ENCODE measurements at places on chromosomes 6 and 20. TPM values are rescaled to one million over a fixed set of nuclear protein-coding genes. Genes with fewer than 3 reads are reported as not detected.

DNA sequence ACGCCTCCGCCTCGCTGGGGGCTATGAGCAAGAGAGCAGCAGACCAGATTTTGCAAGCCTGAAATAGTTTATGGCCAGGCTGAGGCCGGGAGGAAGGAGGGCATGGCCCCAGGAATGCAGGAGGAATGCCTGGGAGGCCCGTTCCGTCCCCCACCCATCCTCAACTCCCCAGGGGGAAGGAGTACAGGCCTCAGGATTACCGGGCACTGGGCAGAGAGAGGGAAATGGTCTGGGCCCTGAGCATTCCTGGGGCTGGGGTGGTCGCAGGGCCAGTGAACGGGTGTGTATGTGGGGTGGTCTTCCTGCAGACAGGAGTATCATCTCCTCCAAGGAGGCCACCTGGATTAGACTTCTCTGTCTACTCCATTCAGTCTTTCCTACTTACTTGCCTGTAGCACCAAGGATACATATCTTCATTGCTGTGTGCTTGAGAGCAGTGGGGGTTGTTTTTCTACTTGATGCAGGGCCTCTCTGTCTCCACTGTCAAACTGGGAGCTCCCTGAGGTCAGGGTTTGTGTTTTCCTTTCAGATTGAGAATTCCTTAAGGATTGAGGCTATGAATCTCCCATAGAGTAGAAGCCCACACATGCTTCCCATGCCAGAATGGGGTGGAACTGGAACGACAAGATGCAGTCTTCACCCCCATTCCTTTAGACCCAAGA is 81.3 kb downstream of the VEGFA start:
- no peaks in the 10 kb centered on the region for H3K4me1 ChIP-seq
- no peaks in the 10 kb centered on the region for H3K27me3 ChIP-seq
- H3K4me3 ChIP-seq, result no peak overlapping the region
- H3K36me3 ChIP-seq, result no peaks in the 10 kb centered on the region
- H3K27ac ChIP-seq, result no peak overlapping the region

- H3K27me3 ChIP-seq, result no peaks in the 10 kb centered on the region
- peaks cover 36% of the 10 kb centered on the region for H3K4me1 ChIP-seq
- DNase-seq, result no peak
- no peak overlapping the region for H3K4me3 ChIP-seq
- peaks cover 33% of the 10 kb centered on the region for H3K36me3 ChIP-seq
- peak overlapping the region; percentile 40 for H3K27ac ChIP-seq
These were observed 7.2 kb downstream of the MYLIP start for GRCh38 chr6:16136091-16136490.

DNA sequence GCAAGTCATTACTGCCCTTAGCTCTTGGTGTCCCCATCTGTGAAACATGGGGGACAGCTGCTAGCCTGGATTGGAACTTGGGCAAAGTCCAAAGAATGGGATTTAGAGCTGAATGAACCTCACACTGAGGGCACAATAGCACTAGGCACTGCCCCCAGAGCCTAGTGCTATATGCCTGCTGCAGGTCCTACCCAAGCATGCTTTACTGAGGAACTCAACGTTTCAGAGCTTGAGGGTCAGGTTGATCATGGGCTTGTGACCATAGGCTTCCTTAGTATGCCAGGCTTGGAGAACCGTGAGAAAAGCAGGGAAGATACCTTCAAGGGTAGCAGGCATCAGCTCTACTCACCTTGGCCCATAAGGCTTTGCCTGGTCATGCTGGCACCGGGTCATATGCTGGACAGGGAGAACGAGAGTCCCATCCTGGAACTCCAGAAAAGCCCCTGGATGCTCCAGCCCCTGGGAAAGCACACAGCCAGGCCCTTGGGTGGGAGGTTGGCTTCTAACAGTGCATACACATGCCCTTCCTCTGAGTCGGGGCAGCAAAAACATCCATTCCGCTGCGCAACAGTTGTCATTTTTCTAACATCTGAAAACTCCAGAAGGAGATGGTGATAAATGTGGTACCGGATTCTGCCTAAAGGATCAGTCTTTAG is 29.7 kb downstream of the EIF2S2 start:
- H3K27me3 ChIP-seq, result no peaks in the 10 kb centered on the region
- H3K36me3 ChIP-seq, result peaks cover 64% of the 10 kb centered on the region
- no peaks in the 10 kb centered on the region for H3K4me1 ChIP-seq
- H3K27ac ChIP-seq, result no peak overlapping the region
- H3K4me3 ChIP-seq, result no peak overlapping the region

GRCh38 chr6:42530296-42530695 is 33.5 kb upstream of the UBR2 start:
- H3K27ac ChIP-seq, result no peak overlapping the region
- H3K27me3 ChIP-seq, result no peaks in the 10 kb centered on the region
- H3K4me1 ChIP-seq, result no peaks in the 10 kb centered on the region
- no peak overlapping the region for H3K4me3 ChIP-seq

- no peaks in the 10 kb centered on the region for H3K36me3 ChIP-seq
- no peak overlapping the region for H3K4me3 ChIP-seq
- DNase-seq, result no peak
- H3K4me1 ChIP-seq, result no peaks in the 10 kb centered on the region
These were observed 146.0 kb upstream of the RAB32 start for GRCh38 chr6:146397638-146398037.

DAAM2 gene
- not detected for total RNA-seq

EDN1 gene
- total RNA-seq, result 0.71 TPM

NKAPL gene
- total RNA-seq, result 0.36 TPM

KIF13A gene
- 15.0 TPM for total RNA-seq

XKR7 gene
- not detected for total RNA-seq
